Activated CD4-positive, alpha-beta T cell treated with anti-CD3 and anti-CD28 coated beads for 36 hours (primary cell): ENCODE measurements at places on chromosomes 2 and 18.

DNA sequence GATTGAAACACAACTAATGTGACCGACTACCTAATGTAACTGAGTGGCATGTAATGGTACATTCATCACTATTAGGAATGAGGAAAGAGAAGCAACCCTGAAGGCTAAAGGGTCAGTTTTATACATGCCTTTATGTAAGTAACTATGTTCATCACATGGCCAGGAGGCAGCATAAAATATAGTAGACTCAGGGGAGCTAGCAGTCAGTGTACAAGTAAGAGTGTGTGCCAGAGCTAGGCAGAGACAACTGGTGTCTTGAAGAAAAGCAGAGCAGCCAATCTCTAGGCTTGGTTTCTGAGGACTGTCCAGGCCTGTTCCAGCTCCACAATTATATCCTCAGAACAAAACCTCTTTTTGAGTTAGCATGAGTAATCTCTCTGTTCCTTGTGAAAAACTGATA lies 18.1 kb downstream of the SMAD2 start:
- peak; percentile 49 for DNase-seq

- no peak for DNase-seq
These were observed 97.3 kb downstream of the SPATS2L start for GRCh38 chr2:200403814-200404213.

- DNase-seq: no peak
These were observed 167.6 kb downstream of the VWC2L start for GRCh38 chr2:214578442-214578841.

DNA sequence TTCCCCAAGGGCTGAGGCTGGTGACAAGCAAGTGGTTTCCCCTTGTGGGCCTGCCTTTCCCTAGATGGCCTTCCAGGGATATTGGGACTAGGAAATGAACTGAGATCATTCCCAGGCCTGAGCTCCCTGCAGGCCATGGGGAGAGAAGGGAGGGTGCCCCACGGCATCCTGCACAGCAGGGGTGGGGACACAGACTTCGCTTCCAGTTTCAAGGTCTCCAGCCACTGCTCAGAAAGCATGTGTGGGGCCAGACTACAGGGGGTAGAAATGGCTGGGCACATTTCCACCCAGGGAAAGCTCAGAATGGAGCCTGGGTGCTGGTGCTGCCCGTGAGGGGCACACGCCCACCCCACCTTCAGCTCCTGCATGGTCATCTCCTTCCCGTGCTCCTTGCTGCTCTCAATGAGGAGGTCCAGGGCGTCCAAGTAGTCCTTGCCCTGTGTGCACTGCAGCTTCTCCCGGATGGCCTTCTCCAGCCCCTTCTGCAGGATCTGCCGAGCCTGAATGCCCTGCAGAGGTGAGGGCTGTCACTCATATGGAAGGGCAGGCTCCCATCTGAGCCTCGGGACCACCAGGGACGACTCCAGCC lies 13.2 kb downstream of the CYP26B1 start:
- no peak for DNase-seq

GRCh38 chr18:36798738-36799473 lies 29.9 kb downstream of the TPGS2 start:
- DNase-seq: no peak

DNA sequence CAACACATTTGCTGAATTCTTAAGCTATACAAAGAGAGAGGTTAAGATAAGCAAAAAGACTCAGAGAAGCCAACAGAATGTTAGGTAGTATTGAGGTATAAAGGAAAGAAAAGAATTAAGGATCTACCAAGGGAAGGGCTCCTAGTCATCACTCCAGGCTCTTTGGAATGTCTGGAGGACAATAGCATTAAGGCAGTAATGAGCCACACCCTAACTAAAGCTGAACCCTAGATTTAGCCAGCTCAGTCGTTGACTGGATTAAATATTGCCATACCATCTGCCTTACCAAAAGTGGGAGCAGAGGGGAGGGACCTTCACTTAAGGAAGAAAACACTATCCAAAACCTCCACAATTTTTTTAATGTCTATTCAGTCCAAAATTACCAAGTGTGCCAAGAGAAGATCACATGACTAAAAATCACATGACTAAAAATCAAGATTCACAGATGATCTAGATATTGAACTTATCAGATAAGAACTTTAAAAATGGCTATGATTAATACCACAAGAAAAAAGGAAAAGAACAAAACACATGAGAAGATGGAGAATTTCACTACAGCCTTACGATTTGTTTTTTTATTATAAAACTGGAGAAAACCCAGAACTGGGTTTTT lies 59.7 kb downstream of the EXOC6B start:
- DNase-seq: no peak

- no peak for DNase-seq
These were observed 70.5 kb downstream of the CACNB4 start for GRCh38 chr2:152028182-152028862.

GRCh38 chr2:227862227-227862740 lies 9.1 kb upstream of the DAW1 start:
- DNase-seq: peak; percentile 49

GRCh38 chr2:15594291-15595256 lies 2.9 kb downstream of the DDX1 start:
- DNase-seq: no peak

- DNase-seq: no peak
These were observed 2056.8 kb upstream of the CELF4 start for GRCh38 chr18:39622431-39622830.

GRCh38 chr2:178025551-178026185 lies 46.9 kb downstream of the PDE11A start:
- DNase-seq: no peak

DNA sequence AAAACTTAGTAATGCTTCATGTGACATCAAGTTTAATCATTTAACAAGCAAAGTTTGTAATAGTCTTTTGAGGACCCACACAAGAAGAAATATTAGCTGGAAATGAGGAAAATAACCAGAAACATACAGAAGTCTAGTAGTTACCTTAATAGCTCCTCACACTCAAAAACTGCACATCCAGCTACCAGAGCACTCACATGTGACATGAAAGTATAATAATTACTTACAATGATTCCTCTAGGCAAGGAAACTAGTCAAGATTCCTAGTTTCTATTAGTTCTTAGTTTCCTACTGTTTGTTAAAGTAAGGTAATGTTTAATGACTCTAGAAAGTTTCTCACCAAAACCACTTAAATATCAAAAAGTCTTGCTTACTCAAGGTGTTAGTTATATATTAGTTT lies 335.8 kb downstream of the RAD51AP2 start:
- no peak for DNase-seq

DNA sequence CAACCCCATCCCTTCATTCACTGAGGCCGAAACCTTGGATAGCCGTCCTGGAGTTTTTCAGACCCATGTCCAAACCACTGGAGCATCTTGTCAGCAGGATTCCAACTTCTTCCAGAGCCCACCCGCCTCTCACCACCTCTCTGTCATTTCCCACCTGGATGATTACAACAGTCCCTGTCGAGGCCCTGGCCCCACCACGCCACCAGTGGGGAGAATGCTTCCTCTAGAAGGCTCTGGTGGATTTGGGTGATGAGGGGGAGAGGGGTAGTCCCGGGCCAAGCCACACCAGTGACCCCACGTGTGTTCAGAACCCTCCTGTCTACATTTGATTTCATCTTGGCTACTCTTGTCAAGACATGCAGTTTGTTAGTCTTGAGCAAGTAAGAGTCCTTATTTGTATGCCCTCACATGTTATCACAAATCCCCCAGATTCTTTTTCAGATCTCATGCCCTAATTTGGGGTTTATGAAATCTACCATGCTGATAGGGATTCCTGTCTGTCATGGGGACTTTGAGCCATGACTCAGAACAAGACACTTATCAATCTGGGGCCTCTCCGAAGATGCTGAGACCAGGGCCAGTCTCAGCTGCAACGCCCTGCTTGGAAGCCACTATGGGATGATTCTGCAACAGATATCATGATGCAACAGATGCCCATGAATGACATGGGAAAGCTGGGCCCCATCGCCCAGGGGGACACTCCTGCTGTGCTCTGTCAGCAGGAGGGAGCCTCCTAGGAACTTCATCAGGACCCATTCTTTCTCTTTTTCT lies 186.1 kb downstream of the ZFP36L2 start:
- no peak for DNase-seq

DNA sequence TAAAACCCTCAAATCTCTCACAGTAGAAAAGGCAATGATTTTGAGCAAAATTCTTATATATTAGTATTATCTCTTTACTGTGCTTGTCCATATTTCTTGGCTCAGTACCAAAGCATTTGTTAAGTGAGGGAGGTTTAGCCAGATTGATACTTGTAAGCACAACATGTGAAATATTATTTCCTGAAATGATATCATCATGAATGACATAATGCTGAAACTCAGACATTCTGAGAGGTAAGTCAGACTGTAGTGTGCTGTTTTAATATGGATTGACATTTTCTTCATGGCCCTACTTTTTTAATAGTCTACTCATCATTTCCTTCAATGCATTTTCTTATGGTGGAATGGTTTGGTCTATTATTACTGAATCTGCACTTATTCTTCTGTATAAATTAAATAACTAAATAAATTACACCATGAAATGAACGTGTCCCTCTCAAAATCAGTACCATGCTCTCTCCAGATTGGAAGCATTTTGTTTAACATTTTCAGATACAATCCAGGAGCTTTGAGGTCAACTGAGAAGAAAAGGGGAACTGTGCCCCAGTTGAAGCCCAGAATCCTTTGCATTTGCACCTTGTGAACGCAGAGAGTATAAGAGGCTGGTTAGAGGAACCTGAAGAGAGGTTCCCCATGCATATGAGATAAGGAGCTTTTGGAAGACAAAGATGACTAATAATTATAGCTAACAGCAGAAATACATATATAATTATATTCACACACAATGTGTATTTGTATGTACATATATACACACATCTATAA lies 50.1 kb upstream of the CRACDL start:
- DNase-seq: no peak

DNA sequence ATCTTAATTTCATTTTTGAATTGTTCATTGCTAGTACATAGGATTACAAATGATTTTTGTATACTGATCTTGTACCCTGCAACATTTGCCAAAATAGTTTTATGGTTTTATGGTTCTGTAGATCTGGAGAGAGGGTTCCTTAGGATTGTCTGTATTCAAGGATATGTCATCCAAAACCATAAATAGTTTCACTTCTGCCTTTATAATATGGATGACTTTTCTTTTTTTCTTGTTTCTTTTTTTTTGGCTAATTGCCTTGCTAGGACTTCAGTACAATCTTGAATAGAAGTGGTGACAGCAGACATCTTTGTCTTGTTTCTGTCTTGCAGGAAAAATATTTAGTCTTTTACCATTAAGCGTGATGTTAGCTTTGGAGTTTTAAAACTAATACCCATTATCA lies 383.9 kb upstream of the HS6ST1 start:
- DNase-seq: no peak

DNA sequence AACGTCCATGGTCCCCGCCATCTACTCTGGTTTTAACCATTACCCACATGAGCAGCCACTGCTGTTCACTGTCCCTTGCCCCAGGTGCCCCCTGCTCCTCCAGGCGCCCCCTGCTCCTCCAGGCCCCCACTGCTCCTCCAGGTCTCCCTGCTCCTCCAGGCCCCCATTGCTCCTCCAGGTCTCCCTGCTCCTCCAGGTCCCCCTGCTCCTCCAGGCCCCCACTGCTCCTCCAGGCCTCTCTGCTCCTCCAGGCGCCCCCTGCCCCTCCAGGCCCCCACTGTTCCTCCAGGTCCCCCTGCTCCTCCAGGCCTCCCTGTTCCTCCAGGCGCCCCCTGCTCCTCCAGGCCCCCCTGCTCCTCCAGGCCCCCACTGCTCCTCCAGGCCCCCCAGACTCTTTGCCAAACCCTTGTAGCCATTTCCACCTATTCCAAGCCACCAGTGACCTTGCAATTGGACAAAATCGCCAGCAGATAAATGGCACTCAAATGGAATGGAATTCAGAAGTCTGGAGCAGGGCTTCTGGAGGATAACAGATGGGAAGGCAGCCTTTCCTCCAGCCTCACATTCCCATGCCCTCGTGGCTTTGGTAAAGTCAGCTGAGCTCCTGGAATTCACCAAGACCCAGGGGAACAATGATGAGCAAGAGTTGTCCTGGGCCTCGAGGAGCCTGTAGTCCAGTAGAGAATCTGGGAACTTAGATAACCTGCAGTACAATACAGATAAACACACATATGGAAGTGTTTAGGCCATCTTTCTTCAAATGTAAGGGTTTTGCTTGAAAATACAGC lies 13.3 kb upstream of the RPL31 start:
- DNase-seq: no peak

DNA sequence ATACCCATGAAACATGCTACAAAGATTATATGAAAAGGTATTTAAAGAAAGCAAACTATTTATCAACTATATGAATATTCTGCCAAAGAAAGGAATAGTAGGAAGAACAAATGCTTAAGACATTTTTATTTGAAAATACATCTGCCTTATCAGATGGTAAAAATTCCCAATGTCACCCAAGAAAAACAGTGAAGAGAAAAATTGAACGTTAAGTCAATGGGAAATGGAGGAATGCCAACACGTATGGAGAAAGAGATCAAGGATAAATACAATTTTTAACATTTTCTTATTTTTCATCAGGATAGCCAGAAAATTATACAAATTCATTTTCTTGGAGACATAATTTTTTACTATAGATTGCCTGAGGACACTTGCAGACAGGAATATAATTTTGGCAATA lies 394.2 kb downstream of the ZEB2 start:
- DNase-seq: no peak

- DNase-seq: no peak
These were observed 183.4 kb upstream of the FOSL2 start for GRCh38 chr2:28209261-28209691.

DNA sequence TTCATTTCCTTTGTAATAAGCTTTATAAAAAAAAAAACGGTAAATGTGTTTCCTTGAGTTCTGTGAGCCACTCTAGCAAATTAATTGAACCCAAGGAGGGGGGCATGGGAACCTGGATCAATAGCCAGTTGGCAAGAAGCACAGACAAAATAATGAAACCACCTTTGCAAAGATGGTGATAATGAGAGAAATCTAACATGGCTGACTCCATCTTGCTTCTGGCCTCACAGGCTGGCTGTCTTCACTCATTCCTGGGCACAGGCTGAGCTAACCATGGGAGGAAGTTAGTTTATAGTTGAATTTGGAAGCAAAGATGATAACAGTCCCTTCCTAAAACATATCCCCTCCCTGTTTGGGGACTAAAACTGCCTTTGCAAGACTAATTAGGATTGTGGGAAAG lies 95.1 kb downstream of the B3GNT2 start:
- no peak for DNase-seq

GRCh38 chr2:47558116-47558767 lies 155.3 kb downstream of the MSH2 start:
- no peak for DNase-seq

- DNase-seq: no peak
These were observed 46.7 kb upstream of the ZNF804A start for GRCh38 chr2:184551626-184552025.

GRCh38 chr18:43651057-43651456 lies 373.8 kb upstream of the SYT4 start:
- DNase-seq: no peak

- no peak for DNase-seq
These were observed 153.1 kb downstream of the FMNL2 start for GRCh38 chr2:152488075-152488474.
